ENCODE measurements at places on chromosomes 12 and 14.

GRCh38 chr12:105764216-105764835 is 374.4 kb downstream of the NUAK1 start:
- no peak for DNase-seq

DNA sequence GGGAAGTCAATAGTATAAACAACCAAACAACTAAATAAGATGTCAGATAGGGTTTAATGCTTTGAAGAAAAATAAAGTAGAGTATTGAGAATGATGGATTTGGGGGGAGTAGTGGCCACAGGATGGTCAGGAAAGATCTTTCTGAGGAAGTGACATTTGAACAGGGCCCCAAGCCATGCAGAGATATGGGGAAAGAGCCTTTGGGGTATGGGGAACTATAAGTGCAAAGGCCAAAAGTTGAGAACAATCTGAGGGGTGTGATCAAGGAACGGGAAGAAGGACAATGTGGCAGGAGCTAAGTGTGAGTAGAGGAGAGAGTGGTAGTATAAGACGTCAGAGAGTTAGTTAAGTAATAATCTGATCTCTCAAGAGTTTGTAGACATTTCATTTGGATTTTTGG is 1.3 kb downstream of the MRPS35 start:
- DNase-seq, result no peak

DNA sequence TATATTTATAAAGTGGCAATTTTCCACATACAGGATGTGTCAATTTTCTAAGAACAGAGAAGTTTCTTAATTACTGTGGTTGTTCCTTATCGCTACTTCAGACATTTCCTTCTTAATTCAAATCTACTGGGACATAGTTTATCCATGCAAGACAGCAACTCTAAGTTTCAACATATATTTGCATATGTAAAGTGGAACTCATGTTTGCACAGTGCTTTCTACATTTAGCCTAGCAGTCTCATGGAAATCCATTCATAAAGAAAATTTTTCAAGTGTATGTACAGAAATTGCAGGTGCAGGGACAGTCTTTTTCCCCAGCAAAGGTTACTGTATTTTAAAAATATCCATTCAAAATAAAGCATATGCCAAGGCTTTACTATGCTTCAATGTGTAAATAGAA is 956.7 kb upstream of the SEL1L start:
- DNase-seq, result no peak

DNA sequence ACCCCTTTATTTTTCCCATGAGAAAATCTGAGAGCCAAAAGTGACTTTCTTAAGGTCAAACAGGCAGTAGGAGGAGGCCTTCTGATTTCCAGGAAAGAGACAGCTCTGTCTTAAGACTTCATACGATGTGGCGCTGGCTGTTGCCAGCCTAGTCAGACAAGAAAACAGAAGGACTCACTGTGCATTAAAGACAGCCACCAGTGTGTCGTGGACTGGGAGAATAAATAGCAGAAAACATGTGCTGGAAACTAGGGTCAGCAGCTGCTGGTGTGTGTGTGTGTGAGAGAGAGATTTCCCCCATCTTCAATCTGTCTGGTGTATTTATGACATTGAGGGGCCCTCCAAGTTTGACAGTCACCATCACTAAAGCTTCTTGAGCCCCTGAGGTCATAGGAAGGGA is 708.6 kb upstream of the TMEM132C start:
- no peak for DNase-seq

DNA sequence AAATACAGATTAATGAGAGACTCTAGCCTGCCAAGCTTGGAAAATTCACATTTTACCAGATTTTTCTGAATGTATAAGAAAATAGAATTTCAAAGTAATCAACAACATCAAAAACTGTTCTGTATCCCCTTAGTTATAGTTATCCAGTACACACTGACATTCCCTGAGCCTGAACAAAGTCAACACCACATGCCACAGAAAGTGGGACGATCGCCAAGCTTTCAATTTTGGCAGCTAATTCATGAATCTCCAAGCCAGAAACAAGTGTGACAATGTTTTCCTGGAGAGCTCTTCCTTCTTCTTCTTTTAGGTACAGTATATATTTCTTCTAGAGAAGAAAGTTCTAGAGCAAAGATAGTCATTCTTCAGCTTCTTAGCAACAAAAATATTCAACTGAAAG is 290.2 kb downstream of the PRKD1 start:
- no peak for DNase-seq

- DNase-seq, result no peak
Measured at GRCh38 chr14:39447175-39447661, 15.0 kb upstream of the FBXO33 start.

DNA sequence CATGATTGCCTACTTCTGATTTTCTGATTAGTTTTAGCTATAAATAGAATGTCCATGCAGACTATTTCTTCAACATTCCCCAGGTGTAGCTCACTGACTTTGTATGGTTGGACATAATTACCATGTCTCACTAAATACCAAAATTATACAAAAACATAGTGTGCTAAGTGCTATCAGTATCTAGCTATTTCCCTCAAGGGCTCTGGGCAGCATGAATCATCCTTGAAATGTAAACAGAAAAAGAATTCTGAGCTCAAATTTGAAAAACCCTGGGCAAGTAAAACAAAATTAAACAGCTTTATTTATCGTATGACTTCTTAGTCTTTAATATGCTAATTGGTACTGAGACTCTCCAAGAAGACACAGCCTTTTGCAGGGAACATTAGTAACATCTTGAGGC is 82.9 kb downstream of the SPATA7 start:
- no peak for DNase-seq

DNA sequence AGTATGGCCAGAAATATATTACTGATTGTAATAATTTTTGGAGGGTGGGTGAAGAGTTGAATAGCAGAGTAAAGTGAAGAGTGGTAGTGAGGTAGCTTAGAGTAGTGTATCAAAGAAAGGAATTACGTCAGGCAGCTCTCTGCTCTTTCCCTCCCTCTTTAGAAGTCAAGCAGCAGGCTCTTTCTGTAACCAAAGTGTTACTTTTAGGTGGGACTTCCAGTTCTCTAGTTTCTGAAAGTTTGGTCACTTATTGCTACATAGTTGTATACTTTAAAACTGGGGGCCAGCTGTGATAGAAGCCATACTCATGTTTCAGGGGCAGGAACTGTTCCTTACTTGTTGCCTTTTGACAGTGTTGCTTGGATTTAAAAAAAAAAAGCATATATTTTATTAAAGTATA is 30.6 kb downstream of the ATF7IP start:
- no peak for DNase-seq

- no peak for DNase-seq
Measured at GRCh38 chr14:80587096-80587724, 354.3 kb downstream of the CEP128 start.

DNA sequence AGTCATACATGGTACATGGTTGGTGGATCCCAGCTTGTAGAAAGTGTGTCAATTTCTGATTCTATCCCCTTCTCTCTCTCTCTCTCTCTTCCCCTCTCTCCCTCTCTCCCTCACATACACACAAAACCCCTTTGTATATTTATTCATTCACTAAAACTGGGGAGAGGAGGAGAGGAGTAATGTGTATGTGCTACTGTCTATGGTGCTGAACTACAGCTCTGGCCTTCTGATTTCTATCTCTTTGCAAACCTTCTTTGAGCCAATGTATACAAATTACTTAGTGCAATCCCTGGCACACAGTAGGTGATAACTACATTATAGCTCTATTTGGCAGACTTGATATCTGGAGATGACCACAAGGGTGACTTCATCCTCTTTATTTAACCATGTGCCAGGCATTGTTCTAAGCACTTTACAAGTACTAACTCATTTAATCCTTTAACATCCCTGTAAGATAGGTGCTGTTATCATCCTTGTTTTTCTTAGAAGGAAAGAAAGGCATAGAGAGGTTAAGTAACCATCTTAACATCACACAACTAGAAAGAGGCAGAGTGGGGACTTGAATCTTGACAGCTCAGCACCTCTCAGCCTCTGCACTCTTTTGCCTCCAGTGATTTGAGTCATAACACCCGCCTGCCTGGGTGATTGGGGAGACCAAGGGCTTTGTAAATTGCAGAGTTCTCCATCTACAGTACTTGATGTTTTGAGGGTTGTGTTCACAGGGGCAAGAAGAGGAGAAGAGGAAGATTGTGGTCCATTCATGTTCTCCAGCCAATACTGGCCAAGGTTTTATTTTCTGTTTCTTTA is 21.3 kb downstream of the RPH3A start:
- DNase-seq, result no peak

- DNase-seq, result no peak
Measured at GRCh38 chr14:75200451-75200850, 24.0 kb upstream of the TMED10 start.

DNA sequence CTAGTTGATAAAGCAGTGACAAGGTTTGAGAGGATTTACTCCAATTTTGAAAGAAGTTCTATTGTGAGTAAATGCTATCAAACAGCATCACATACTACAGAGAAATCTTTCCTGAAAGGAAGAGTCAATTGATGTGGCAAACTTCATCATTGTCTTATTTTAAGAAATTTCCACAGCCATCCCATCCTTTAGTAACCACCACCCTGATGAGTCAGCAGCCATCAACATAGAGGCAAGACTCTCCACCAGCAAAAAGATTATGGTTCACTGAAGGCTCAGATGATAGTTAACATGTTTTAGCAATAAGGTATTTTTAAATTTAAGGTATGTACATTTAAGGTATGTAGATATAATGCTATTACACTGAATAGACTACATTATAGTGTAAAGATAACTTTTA is 122.1 kb upstream of the ARHGAP5 start:
- no peak for DNase-seq

DNA sequence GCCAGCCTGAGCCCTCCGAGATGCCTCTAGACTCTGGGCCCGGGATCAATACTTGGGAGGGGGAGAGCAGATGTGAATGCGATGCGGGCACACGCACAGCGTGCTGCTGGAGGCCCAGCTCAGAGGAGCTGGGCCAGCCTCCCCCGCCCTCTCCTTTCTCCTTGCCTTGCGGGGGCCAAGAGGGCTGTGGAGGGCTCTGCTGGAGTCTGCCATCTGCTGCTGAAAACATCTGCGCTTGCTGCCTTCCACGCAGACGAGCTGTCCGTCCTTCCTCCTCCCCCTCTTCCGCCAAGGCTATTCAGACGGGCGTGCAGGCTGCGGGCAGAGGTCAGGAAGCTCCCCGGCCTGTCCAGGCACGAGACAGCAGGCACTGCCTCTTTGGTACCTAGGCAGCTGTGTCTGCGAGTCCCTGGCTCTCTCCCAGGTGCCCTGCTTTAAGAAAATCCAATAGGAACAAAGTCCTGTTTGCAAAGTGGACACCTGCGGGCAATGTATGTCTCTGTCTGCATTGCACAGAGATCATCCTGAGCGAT is 75.2 kb downstream of the SPRING1 start:
- DNase-seq, result no peak

GRCh38 chr12:27969624-27970400 is 2.7 kb downstream of the PTHLH start:
- no peak for DNase-seq

GRCh38 chr12:96404696-96405095 is 4.5 kb upstream of the CDK17 start:
- DNase-seq, result no peak

DNA sequence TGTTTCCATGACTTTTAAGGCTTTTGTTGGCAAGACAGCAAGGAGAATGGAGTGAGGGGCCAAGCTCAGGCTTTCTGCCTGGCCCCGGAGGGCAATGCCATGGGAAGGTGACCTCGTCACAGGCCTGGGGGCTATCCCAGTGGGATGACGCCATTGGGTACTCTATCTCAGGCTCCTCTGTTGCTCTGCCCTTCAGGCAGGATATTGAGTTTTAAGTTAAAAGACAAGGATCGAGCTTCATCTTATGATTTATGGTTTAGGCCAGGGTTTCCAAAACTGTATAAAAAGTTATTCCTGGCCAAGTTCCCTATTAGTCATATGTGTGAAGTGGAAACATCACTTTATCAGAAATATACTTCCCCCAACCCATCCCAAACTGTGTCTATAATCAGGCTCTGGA is 127.7 kb downstream of the ZFP36L1 start:
- no peak for DNase-seq

- DNase-seq, result no peak
Measured at GRCh38 chr14:53391156-53391555, 238.0 kb upstream of the DDHD1 start.

GRCh38 chr12:109767991-109768900 is 54.6 kb downstream of the FAM222A start:
- no peak for DNase-seq

- DNase-seq, result no peak
Measured at GRCh38 chr14:76419399-76419798, 43.5 kb downstream of the ESRRB start.

DNA sequence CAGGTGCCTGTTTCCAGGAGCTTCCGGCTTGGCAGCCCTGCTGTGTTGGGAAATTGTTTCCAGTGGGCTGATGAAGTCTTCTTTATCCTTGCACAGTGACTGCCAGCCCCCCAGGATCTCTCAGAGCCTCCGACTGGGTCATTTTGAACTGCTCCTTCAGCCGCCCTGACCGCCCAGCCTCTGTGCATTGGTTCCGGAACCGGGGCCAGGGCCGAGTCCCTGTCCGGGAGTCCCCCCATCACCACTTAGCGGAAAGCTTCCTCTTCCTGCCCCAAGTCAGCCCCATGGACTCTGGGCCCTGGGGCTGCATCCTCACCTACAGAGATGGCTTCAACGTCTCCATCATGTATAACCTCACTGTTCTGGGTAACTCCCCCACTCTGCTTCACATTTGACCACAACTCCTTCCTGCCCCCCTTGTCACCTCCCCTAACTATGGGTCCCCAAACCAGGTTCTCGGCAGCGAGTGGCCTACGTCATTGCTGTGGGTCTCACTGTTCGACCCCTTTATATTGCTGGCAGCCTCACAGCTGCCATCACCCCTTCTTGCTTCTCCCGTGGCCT is 2.3 kb downstream of the LAG3 start:
- no peak for DNase-seq

GRCh38 chr14:36665887-36666415 is 4.3 kb downstream of the PAX9 start:
- no peak for DNase-seq

- no peak for DNase-seq
Measured at GRCh38 chr12:116797885-116798284, 59.8 kb downstream of the RNFT2 start.

GRCh38 chr12:32541754-32542374 is 137.2 kb upstream of the DNM1L start:
- DNase-seq, result no peak

DNA sequence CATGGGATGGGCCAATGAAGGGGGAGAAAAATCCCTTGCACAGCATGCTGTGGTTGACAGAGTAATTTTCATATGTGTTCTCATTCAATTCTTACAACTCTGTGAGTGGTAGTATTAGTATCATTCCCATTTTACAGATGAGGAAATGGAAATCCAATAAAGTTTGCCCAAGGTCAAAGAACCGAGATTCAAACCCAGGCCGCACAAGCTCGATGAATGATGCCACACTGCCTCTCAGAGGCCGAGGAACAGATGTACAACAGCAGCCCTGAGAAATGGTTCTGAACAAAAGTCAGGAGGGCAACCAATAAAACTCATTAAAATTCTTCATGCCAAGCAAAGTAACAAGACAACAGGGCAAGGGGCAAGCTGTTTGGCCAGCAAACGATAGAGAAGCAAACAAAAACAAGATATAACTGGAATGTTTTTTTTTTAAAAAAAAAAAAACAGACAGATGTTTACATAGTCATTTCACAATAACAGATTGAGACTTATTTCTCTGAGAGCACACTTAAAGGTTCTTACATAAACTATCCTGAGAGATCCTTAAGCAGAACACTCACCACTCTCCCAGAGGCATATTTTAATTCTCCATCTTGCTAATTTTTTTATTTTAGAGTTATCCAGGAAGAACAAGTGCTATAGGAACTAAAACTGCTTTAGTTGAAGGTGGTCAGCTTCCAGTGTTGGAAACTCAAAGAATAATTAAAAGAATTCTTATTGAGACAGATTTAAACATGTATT is 85.8 kb downstream of the EXOC5 start:
- DNase-seq, result no peak

- DNase-seq, result no peak
Measured at GRCh38 chr14:43147485-43147884, 1359.6 kb downstream of the FSCB start.
